Effector CD4-positive, alpha-beta T cell (primary cell): ENCODE measurements at places on chromosomes 7 and 10.

DNA sequence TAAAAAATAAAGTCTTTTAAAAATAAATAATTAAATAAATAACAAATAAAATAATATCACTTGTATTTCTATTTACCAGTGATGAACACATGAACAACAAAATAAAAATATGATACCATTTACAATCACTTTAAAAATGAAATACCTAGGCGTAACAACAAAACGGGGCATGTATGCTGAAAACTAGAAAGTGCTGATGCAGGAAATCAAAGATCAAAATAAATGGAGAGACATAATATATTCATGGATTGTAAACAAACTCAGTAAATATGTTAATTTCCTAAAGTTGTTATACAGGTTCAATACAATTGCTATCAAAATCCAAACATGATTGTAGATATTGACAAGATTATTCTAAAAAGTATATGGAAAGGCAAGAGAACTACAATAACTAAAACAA is 19.2 kb upstream of the SFTPA2 start:
- DNase-seq = no peak

GRCh38 chr10:98886686-98887085 is 349.0 kb downstream of the HPSE2 start:
- no peak for DNase-seq

- DNase-seq = no peak
These were observed 105.0 kb upstream of the AMPH start for GRCh38 chr7:38736138-38736537.

DNA sequence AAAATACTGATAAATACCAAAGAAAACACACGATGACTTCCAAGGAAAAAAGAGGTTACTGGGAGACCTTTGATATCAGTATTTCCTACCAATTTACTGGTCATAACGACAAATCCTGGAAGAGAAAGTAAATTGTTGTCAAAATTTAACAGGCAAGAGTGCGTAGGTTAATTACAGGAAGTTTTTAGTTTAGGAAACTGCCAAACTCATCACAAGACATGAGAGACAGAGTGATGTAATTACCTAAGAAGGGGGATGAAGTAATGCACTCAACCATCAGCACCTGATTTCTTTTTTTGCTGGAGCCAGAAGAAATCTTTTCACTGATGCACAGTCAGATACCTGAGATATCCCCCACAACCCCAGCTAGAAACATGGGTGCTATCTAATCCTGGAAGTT is 16.8 kb downstream of the MACC1 start:
- DNase-seq = no peak

DNA sequence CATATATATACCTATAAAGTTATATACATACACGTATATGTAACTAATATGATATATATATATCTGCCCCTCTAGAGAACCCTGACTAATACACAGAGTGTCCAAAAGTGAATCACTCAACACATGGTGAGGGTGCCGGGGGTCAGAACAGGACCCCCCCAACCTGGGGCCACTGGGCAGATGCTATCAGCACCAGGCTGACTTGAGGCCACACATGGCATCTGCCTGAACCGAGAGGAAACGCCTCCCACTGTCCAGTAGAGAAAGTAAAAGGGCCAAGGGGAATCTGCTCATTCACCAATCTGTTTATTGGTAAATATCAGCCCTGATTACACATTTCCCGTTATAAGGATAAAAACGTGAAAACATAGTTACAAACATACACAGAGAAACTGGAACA is 218.3 kb downstream of the PTPRN2 start:
- no peak for DNase-seq

GRCh38 chr10:72511459-72511858 is 114.4 kb downstream of the MICU1 start:
- no peak for DNase-seq

DNA sequence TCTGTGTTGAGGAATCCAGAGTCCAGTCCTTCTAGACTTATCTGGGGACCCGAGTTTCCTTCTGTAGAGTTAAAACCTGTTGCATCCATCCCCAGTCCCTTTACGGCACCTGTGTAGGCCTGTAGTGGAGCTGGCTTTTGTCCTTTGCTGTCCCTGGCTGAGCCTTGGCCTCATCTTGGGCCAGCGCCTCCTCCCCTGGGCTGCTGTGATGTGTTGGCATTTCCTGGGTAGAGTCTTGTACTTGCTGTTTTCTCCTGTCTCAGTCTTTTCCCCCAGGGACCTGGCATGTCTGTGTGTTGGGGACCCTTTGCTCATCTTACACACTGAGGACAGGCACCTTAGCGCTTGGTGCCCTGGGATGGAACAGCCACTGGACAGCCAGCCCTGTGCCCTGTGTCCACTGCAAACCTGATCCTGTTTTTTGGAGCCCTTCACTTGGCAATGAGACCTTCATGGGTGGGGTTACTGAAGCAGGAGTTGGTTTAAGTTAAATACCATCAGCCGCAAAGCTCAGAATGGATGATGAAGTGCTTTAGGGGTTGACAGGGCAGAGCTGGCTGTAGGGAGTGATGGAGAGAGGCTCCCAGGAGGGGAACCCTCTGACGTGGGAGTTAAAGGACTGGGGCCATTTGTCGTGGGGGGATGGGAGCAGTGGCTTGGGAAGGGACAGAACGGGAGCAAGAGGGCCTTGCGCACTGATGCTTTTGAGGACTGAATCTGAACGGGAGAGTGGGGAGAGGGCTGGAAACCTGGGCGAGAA is 50.9 kb downstream of the CUX1 start:
- DNase-seq = no peak

DNA sequence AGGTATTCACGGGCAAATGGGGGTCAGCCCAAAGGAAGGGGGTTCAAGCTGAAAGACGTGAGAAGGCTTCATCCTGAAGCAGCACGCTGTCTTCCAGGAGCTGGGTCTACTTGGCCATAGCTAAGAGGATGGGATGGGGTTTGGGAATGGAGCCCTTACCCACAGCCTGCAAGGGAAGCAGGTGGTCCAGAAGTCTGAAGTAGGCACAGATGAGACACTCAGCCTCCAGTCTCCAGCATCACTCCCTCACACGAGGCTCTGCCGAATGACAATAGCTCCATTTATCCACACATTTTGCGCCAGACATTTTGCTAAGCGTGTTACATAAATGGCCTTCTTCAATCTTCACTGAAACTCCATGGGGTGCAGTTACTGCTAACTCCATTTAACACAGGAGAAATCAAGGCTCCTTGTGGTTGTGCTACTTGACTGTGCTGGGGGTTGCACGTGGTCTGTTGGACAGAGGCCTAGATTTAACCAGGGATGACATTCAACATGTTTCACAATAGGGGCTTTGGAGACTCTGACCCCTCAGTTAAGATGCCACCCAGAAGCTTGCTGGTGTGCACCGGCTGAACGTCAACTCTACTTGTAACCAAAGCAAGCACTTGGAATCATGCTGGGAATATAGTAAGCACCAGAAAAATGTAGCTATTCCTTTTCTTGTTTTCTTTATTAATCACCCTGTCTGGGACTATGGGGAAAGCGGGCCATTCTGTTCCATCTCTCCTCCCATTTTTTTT is 85.3 kb downstream of the FAM241B start:
- no peak for DNase-seq

DNA sequence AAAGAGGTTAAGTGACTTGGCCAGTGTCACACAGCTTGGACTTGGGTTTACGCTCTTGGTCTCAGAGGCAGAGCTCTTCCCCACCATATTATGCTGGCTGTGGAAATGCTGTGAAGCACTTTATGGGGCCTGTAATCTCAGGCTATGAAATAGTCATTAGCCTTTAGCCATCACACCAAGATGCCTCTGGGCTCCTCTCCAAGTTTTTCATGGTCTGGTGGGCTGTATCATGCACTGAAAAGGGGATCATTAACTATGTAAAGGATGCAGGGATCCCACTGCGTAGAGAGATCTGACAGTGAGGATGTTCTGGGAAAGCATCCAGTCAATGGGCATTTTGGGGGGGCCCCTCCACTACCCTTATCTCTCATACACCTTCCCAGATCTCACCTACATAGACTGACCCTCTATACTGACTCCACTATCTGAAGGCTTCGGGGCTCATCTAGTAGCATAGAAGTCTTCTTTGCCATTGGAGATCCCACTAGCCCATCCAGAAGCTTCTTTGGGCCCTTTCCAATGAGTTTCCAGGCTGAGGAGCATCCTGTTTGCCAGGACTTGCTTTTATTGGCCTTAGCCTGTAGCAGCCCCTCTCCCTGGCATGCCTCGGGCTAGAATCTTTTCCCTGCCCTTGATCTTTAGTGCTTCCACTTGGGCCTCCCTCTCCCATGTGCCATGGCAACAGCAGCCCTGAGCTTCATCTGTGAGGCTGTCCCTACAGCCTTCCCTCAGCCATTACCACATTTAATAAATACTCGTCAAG is 19.6 kb downstream of the FRMPD2 start:
- DNase-seq = no peak

- DNase-seq = no peak
These were observed 11.7 kb downstream of the ADIRF start for GRCh38 chr10:86979977-86980448.

DNA sequence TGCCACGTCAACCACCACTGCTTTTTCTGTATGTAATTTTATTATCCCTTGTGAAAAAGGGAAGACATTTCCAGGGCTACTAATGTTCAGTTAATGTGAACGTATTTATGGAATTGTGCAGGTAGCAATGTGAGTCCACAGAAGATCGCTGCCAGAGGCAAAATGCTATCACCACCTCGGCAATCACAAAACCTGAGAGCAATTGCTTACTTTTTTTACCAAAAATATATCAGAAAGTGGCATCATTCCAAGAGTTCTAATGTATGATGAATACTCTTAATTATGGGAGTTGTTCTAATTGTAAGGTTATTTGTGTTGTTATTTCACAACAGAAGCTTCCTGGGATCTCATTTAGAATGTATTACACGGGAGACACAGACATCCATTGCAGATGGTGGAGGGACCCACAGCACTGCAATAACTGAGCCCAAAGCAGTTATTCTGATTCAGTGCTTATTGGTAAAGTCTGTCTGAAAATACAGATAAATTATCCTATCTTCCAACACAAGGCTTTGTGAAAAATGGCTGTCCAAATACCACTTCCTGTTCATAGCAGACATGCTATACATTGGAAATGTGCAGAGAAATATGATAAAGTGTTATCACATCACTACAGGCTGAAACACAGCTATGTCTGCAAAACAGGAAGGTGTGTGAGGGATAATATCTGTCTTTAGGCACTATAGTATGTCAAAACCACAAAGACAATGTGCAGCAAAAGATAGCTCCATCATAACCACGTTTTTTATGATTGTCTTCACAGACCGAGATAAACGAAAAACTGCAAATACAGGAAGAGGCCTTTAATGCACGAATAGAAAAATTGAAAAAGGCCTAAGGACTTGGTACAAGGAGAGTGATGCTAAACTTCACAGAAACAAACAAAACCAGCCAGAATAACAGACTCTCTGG is 102.7 kb downstream of the CABCOCO1 start:
- DNase-seq = no peak

GRCh38 chr7:47577321-47577919 is 4.5 kb downstream of the TNS3 start:
- no peak for DNase-seq

GRCh38 chr7:133253519-133253875 is 619 bp downstream of the EXOC4 start:
- DNase-seq = no peak

GRCh38 chr7:19670806-19671205 is 38.0 kb downstream of the POLR1F start:
- no peak for DNase-seq

GRCh38 chr7:290554-291372 is 793 bp downstream of the FOXL3 start:
- DNase-seq = no peak

DNA sequence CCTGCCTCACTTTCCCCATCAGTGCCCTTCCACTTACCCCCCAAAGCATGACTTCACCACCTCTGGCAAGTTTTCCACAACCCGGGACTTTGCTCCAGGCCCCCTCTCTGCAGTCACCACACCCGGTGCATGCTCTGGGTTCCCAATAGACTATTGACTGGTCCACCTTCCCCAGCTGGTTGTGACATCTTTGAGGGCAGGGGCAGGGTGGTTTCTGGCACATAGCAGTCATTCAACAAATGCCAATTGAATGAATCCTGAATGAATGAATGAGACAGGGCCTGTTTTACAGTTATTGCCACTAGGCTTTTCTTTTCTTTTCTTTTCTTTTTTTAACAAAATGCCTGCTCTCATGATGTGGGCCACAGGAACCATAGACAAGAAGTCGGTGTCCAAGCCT is 28.8 kb upstream of the DOCK1 start:
- DNase-seq = no peak

GRCh38 chr10:70084189-70084588 is 31.5 kb downstream of the MACROH2A2 start:
- DNase-seq = no peak
